HL-60 (cell line): ENCODE measurements at places on chromosomes 1 and 21.

GRCh38 chr1:33721301-33721815 lies 142.5 kb upstream of the HMGB4 start:
- DNase-seq = no peak

GRCh38 chr1:117794073-117794472 lies 135.3 kb downstream of the GDAP2 start:
- no peak for DNase-seq

- DNase-seq = no peak
Measured at GRCh38 chr1:12029720-12030339, 10.5 kb downstream of the MIIP start.

DNA sequence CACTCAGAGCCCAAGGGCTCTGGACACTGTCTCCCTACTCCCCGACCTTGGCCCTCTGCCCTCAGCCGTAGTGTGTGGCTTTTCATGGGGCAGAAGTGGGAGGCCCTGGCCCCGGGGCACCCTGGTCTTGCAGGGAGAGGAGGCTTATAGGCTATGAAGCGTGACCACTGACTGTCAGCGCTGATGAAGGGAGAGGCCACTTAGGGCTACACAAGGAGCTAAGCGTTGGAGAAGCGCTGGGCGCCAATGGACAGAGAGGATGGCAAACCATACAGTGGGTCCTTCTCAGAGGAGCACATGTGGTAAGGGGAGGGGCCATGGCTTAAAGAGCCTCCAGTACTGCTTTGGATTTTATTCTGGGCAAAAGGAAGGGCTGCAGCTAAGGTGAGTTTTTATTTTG lies 7.9 kb downstream of the CRABP2 start:
- no peak for DNase-seq

DNA sequence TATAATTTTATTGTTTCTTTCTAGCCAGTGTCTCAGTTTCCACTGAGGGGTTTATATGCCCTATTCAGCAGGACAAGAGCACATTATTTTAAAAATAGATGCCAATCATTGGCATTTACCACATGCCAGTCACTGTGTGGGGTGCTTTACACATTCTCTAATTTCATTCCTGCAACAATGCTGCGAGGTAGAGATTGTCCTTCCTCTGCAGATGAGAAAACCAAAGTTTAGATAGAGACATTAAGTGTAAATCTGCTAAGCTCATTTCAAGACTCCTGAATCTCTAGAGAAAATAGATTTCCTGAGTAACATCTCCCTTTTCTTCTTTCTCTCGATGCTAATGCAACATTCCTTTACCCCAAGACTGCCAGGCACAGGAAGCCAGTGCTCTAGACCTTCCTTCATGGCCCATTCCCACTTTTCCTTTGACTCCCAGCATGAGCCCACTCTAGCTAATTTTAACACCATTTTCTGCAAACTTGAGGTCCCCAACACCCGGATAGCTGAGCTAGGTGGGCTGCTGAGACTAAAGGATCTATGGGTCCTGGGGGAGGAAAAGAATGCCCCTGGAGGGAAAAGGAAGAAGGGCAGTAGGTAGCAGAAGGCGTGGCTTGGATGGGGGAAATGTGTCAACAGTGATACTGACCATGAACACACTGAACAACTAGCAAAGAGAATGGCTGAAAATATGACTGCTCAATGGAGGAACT lies 50.0 kb downstream of the SH3GLB1 start:
- no peak for DNase-seq

DNA sequence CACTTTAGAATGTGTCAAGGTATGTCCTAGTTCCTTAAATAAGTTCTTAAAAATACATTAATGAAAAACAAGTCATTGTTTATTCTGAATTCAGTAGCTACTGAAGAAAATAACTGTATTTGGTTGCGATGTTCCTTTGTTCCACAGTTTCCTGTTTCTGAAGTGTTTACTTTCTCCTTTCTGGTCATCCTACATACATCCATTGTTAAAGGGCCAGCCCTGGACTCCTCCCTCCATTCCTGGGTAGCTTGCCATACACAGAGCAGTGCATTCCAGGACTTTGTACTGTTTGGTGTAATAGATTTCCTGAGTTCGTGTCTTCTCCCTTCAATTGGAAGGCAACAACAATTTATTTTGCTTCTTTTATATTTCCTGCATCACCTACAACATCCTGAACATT lies 845.4 kb upstream of the CXADR start:
- DNase-seq = no peak
